ENCODE measurements at places on chromosomes 5 and 9.

GRCh38 chr9:81318571-81318970 lies 370.8 kb downstream of the TLE1 start:
- no peak for DNase-seq

DNA sequence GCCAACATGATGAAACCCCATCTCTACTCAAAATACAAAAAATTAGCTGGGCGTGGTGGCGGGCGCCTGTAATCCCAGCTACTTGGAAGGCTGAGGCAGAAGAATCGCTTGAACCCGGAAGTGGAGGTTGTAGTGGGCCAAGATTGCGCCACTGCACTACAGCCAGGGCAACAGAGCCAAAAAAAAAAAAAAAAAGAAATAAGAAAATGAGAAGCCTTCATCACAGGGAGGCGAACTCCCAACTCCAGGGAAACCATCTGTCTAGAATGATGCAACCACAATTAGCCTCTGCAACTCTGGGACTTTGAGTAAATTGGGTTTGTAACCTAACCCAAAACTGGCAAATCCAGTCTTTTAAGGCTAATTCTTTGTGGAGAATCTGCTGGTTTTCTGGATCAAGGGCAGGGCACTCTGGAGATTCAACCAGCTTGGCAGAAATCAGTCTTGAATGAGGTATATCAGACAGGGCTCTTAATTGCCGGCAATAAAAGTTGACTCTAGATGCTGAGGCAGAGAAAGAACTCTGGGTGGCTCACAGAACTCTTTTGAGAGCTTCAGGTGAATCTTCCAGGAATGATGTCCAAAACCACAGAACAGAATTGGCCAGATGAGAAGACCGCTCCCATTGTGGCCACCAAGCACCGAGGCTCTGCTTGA lies 9.9 kb downstream of the S100Z start:
- DNase-seq: no peak

- DNase-seq: no peak
Observed at GRCh38 chr5:76709762-76710161, 6.2 kb upstream of the F2R start.

- DNase-seq: no peak
Observed at GRCh38 chr9:36118706-36119105, 17.8 kb upstream of the GLIPR2 start.

- DNase-seq: no peak
Observed at GRCh38 chr5:151740958-151741373, 17.5 kb downstream of the ATOX1 start.
